GM13977 (cell line): ENCODE measurements at places on chromosomes 5 and 9.

GRCh38 chr5:160442824-160443431 lies 21.3 kb downstream of the PTTG1 start:
- no peak for DNase-seq

DNA sequence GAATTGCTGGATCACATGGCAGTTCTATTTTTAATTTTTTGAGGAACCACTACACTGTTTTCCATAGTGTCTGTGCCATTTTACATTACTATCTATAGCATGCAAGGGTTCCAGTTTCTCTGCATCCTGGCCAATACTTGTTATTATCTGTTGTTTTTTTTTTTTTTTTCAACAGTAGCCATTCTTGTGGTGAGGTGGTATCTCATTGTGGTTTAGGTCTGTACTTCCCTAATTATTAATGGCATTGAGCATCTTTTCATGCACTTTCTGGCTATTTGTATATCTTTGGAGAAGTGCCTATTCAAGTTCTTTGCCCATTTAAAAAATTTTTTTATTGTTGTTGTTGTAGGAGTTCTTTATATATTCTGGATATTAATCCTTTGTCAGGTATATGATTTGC lies 97.7 kb downstream of the GDNF start:
- no peak for DNase-seq

DNA sequence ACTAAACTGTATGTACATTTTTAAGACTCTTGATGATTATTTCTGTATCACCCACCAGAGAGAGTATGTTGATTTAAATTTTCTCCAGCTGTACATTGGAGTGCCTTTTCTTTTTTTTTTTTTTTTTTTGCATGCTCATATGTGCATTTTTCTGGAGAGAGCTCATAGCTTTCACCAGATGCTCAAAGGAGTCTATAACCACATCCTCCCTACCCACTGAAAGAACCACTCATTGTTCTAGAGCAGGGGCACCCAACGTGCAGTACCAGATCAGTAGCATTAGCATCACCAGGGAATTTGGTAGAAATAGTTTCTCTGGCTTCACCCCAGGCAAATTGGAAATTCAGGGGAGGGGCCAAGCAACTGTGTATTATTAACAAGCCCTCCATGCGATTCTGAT lies 53.9 kb upstream of the TMEM171 start:
- DNase-seq, result no peak

- no peak for DNase-seq
Observed at GRCh38 chr9:94934816-94935328, 208.4 kb downstream of the AOPEP start.

- DNase-seq, result peak; percentile 50
Observed at GRCh38 chr5:179668391-179668790, 12.4 kb downstream of the CBY3 start.

- DNase-seq, result no peak
Observed at GRCh38 chr5:107937204-107937603, 266.5 kb upstream of the EFNA5 start.
